Ovary (tissue), 10 donors: ENCODE measurements at places on chromosomes 2 and 18.

GRCh38 chr2:194383401-194383800 is 1273.6 kb upstream of the SLC39A10 start:
- no peak for DNase-seq

DNA sequence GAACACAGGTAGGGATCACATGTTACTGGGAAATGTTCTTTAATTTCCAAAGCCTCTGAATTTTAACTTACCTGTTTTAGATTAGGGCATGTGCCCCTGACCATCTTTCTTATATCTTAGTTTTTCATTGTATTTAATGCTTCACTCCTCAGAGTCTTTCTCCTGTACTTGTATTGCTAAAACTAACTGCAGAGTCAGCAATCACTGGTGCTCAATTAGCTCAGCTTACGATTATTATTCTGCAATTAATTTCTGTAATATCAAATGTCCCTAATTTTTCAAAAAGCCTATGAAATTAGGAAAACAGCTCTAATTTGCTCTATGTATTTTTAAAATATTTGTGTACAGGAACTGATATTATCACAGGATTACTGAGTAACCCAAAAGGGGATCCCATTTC is 693.2 kb upstream of the SLC8A1 start:
- DNase-seq: no peak

- no peak for DNase-seq
These were observed 170.4 kb upstream of the FN1 start for GRCh38 chr2:215606219-215606618.

GRCh38 chr2:19203866-19204265 is 154.6 kb downstream of the OSR1 start:
- no peak for DNase-seq
